Activated T-helper 17 cell treated with anti-CD3 and anti-CD28 coated beads, Interleukin-2, amount 50 U/mL, for 72 hours (primary cell): ENCODE measurements at places on chromosomes 13 and 19.

DNA sequence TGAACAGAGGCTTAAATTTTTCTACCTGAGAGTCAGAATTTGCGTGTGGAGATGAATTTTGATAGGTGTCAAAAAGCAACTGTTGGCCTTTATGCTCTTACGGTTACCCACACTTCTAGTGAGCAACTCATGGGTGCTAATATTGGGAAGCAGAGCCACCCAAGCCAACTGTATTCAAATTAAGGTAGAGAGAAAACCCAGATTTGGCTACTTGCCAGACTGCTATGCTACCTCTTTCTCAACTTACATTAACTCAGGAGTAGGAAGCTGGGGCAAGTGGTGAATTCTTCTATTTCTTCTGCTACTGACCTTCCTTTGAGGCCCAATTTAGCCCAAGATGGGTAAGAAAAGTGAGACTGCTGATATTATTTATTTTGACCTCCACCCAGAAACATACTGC, 83.9 kb downstream of the OLFM4 start:
- ATAC-seq = no peak

DNA sequence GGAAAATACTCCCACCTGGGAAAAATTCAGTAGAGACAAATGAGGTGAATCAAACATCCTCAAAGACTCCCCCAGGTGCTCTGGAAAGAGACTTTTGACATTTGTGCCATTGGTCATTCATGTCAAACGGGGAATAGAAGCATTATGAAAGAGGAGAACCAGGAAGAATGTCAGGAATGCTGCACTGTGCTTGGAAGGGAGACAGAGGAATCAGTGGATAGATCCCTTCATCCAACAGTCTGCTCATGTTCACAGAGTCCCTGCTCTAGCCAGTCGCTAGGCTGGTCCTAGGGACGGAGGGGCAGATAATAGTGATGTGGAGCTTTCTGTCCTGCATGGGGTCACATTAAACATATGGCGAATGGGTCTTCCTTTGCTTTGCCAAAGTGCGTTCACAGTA, 384.4 kb downstream of the FGF9 start:
- no peak for ATAC-seq

- no peak for ATAC-seq
These were observed 911.0 kb downstream of the PCDH17 start for GRCh38 chr13:58542530-58542929.

- peak; percentile 93 for ATAC-seq
These were observed 4.6 kb upstream of the APC2 start for GRCh38 chr19:1445185-1445931.

GRCh38 chr19:47352095-47352494, 3.0 kb downstream of the DHX34 start:
- no peak for ATAC-seq

DNA sequence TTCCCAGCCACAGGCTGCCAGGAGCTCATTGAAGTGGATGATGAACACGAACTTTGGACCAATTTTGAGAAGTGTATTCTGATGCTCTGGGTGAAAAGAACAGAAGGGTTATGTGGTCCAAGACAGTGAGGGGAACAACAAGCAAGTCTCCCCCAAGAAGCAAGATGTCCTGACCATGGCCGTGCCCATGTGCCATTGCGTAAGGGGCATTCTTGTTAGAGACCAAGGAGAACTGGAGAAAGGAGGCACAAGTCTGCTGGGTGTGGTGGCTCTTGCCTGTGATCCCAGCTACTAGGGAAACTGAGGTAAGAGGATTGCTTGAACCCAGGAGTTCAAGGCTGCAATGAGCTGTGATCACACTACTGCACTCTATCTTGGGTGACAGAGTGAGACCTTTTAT, 27.0 kb upstream of the UBAC2 start:
- no peak for ATAC-seq

- ATAC-seq = no peak
These were observed 30.9 kb upstream of the CYP2B6 start for GRCh38 chr19:40960062-40960685.

DNA sequence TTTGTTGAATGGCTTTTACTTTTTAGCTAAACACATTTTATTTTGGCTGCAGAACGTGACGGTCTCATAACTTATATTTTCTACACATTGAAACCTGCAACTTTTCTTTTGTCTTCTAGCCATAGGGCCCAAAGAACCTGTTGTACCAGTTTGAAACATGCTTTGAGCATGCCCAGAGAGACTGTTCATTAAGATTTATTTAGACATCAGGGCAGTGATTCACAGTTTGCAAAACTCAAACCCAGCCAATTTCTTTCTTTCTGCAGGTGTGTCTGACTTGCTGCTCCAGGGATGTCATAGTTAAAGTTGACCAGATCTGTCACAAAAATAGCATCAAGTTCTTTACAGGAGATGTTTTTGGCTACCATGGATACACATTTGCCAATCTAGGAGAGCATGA, 22.0 kb downstream of the SAE1 start:
- no peak for ATAC-seq

GRCh38 chr19:4362831-4363545, 19.6 kb downstream of the MPND start:
- ATAC-seq = no peak

DNA sequence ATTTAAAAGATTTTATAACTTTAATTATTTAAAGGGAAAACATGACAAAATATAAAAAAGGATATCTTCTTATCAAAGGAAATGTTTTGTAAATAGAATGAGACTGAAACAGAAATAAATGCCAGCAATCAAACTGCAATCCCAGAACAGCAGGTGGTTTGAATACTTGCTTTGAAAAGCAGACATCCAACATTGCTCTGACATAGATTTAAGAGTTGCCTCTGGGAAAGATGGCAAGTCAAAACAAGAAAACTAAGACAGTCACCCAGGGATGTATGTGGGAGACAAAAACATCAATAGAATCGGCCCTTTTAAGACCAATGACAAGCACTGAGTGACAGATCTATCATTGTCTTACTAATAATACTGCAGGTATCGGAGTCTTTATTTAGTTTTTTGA, 789.7 kb upstream of the GPC6 start:
- ATAC-seq = no peak

- ATAC-seq = peak; percentile 74
These were observed 40.5 kb upstream of the GAS6 start for GRCh38 chr13:113904411-113904810.

DNA sequence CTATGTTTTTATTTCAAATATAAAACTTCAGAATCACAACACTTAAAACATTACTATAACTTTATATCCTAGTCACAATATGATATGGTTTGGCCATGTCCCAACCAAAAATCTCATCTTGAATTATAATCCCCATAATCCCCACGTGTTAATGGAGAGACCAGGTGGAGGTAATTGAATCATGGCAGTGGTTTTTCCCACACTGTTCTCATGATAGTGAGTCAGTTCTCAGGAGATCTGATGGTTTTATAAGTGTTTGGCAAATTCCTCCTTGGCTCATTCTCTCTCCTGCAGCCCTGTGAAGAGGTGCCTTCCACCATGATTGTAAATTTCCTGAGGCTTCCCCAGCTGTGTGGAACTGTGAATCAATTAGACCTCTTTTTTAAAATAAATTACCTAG, 307.6 kb downstream of the SPRY2 start:
- ATAC-seq = no peak

DNA sequence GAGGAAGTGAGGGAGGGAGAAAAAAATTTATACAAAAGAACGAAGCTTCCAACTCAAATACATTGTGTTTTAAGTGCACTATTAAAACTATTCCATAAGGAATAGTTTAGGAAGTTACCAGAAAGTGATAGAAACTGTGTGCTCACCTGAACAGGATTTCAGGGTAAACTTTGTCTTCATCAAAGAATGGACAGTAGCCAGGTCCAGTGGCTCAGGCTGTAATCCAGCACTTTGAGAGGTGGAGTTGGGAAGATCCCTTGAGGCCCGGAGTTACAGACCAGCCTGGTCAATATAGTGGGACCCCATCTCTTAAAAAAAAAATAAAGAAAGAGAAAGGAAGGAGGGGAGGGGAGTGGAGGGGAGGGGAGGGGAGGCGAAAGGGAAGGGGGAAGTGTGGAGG, 13.0 kb upstream of the CDADC1 start:
- no peak for ATAC-seq

GRCh38 chr13:23828086-23828485, 61.1 kb downstream of the MIPEP start:
- ATAC-seq = no peak

- ATAC-seq = no peak
These were observed 25.1 kb downstream of the CEACAM4 start for GRCh38 chr19:41601771-41602170.

DNA sequence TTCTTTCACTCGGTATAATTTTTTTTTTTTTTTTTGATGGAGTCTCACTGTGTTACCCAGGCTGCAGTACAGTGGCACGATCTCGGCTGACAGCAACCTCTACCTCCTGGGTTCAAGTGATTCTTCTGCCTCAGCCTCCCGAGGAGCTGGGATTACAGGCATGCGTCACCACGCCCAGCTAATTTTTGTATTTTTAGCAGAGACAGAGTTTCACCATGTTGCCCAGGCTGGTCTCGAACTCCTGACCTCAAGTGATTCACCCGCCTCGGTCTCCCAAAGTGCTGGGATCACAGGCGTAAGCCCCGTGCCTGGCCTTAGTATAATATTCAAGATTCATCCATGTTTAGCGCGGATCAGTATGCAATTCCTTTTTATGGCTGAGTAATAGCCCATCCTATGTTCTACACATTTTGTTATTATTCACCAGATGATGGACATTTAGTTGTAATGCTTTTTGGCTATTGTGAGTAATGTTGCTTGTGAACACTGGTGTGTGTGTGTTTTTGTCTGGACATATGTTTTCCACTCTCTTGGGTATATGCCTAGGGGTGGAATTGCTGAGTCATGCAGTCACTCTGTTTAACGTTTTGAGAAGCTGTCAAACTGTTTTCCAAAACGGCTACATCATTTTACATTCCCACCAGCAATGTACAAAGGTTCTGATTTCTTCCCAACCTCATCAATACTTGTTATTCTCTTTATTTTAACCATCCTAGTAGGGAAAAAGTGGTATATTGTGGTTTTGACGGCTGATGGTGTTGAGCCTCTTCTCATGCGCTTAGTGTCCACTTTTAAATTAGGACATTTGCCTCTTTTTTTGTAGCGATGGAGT, 22.9 kb downstream of the PLEKHF1 start:
- ATAC-seq = peak; percentile 33
